Breast epithelium (tissue), 4 donors: ENCODE measurements at places on chromosomes 5 and 9. TPM values are rescaled to one million over a fixed set of nuclear protein-coding genes. Genes with fewer than 3 reads are reported as not detected.

DNA sequence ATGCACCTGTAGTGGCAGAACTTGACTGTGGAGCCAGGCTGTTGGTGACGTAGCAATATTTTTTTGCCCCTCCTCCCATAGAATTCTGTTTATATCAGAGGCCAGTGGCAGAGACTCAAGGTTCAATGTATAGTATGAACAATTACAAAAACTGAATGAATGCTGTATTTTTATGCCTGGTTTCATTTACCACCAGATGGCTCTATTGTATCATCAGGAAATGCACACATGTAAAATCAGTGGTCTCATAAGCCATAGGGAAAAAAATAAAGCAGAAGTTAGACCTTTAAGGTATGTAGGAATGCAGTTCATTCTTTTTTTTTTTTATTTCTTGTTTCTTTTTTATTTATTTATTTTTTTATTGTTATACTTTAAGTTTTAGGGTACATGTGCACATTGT lies 43.6 kb downstream of the CCDC192 start:
- H3K27me3 ChIP-seq, result no peaks in the 10 kb centered on the region
- H3K27ac ChIP-seq, result no peak overlapping the region
- no peak overlapping the region for H3K4me3 ChIP-seq
- H3K36me3 ChIP-seq, result no peaks in the 10 kb centered on the region
- H3K4me1 ChIP-seq, result no peaks in the 10 kb centered on the region
- no peak for DNase-seq

CCL21 gene
- 84.9 TPM for total RNA-seq

DNA sequence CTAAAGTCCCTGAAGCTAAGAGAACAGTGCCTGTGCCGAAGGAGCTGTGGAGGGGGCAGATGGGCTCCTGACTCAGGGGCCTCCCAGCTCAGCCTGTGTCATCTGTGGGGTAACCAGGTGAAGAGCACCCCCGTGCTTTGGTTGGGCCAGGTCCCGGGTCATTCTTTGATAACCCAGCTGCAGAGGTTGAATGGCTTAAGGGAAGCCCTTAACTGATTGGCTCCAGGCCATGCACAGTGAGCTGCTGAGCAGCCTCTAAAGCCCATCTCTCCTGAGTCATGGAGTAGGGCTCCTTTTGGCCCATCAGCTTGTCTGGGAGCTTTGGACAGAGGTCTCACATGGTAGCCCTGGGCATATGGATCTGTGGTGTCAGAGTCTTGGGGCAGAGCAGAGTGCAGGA lies 28.7 kb downstream of the COL27A1 start:
- no peaks in the 10 kb centered on the region for H3K36me3 ChIP-seq
- H3K27me3 ChIP-seq, result no peaks in the 10 kb centered on the region
- no peaks in the 10 kb centered on the region for H3K4me1 ChIP-seq
- DNase-seq, result no peak

GRCh38 chr9:5587024-5587423 lies 41.9 kb upstream of the RIC1 start:
- no peaks in the 10 kb centered on the region for H3K36me3 ChIP-seq
- no peaks in the 10 kb centered on the region for H3K27me3 ChIP-seq
- H3K4me1 ChIP-seq, result no peaks in the 10 kb centered on the region
- no peak overlapping the region for H3K4me3 ChIP-seq

DNAH5 gene
- 3.8 TPM for total RNA-seq

- no peak overlapping the region for H3K27ac ChIP-seq
- H3K4me3 ChIP-seq, result no peak overlapping the region
- no peak for DNase-seq
- no peaks in the 10 kb centered on the region for H3K27me3 ChIP-seq
- no peaks in the 10 kb centered on the region for H3K36me3 ChIP-seq
Observed at GRCh38 chr5:126410623-126411022, 12.6 kb upstream of the GRAMD2B start.
